Common myeloid progenitor, CD34-positive (primary cell): ENCODE measurements at places on chromosomes 2 and 18.

DNA sequence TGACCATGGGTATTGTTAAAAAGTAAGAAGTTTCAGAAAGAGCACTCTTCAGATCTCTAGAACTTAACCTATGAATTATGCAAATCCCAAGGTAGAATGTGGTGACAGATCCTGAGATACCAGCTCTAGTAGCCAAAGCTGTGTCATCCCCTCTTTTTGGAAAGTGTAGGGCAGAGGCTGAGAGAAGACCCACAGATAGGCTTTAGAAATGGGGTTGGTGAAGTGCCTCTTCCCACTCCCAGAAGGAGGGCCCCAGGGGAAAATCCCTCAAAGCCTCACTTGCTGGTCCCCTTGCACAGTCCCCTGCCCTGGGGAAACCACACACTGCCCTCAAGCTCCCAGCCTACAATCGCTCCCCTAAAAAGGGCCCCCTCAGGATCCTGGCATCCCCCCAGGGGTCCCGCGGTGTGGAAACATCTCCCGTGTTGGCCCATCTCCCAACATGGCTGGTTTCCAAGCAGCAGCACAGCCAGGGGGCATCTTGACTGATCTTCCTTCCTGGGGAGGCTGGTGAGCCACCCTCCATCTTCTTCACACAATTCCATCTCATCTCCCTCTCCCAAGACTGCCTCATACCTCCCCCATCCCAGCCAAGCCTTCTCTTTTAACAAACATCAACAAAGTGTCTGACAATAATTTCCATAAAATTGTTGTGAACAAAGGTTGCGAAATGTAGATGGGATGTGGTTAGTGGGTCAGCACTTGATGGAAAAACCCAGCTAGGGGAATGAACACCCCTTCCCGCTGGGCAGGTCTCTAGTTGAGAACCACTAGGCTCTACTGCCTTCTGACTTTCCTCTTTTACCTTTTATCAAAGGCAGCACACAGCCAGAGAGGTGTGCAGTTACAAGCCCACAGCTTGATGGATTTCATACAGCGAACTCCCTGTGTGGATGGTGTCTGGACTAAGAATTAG lies 25.1 kb downstream of the MAL start:
- no peak for DNase-seq

GRCh38 chr18:34848695-34849094 lies 138.6 kb downstream of the DTNA start:
- no peak for DNase-seq

DNA sequence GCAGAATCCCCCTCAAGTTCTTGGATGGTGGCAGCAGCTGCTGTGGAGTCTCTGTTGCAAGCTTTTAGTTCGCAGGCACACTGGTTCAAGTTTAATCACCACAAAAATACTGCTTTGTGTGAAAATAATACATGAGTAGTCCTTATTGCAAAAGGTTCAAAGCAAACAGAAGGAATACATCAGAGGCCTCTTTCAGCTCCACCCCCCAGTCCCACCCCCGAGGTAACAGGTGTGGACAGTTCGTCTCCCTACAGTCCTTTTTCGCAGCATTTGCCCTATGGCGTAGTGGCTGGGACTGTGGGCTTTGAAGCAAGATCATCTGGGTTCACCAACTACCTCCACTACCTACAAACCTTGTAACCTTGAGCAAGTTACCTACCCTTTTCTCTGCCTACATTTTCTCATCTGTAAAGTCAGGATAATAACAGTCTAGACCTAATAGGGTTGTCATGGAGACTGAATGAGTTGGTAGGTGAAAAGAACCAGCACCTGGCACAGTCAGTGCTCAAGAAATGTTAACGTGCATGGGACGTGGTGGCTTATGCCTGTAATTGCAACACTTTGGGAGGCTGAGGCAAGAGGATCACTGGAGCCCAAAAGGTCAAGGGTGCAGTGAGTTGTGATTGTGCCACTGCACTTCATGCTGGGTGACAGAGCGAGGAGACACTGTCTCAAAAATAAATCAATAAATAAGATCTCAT lies 61.7 kb downstream of the TCF7L1 start:
- no peak for DNase-seq

DNA sequence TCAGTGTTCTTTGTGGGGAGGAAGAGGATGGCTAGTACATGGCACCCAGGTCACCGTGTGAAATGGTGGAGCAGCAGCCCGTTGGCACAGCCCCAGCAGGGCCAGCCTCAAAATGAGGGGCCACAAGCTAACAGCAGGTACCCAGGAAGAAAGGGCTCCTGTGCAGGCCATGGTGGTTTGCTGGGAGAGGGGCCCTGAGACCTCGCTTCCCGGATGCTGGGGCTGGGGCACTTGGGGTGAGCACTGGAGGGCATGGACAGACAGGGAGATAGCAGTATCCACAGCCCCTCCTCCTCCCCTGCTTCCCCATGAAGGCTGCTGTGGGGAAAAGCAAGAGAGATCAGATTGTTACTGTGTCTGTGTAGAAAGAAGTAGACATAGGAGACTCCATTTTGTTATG lies 16.2 kb upstream of the TEX44 start:
- DNase-seq: no peak

DNA sequence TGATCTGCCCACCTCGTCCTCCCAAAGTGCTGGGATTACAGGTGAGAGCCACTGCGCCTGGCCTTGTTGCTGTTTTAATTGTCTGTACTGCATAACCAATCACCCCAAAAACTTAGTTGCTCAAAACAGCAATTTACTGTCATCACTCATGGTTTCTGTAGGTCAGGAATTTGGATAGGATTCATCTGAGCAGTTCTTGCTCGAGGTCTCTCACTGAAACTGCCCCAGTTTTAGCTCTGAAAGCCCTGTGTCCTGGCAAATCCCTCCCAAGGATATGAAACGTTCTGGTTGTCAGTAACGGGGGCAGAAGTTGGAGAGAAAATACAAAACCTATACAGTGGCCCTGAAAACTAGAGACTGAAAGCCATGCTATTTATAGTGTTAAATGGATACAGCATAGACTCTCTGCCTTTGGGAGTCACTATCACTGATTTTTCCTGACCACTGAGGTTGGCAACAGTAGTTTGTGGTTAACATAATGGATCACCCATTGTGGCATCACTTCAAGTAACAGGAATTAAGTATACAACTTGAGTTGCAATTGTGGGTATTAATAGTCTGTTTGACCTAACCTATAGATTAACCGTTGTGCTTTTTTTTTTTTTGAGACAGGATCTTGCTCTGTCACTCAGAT lies 27.2 kb upstream of the ERICH2 start:
- DNase-seq: no peak

DNA sequence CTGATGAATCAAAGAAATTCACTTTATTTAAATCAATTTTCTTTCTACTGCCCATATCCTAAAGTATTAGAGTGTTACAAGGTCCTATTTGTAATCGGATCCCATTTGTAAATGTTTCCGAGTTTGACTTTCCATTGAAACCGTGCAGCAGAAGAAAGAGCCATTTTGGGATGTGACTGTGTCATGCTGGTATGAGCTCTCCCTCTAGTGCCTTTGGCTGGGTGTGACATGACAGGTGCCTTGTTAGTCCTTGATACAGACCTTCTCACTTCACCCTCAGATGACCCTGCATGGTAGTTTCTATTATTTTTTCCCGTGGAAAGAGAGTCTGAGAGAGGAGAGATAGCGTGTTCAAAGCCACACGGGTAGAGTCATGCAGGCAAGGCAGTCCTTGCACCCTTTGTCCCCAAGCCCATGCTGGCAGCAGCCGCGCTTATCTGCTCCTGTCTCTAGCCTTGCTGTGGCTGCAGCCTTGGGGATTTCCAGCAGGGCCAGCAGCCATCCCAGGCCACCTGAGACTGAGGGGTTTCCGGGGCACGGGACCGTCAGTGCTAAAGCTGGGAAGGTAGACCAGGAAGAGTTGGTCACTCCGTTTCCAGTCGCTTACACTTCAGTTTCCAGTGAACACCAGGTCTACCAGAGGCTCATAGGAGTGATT lies 21.4 kb downstream of the CHMP1B start:
- DNase-seq: peak; percentile 48

- no peak for DNase-seq
Measured at GRCh38 chr2:190877436-190877835, 3.2 kb upstream of the GLS start.

DNA sequence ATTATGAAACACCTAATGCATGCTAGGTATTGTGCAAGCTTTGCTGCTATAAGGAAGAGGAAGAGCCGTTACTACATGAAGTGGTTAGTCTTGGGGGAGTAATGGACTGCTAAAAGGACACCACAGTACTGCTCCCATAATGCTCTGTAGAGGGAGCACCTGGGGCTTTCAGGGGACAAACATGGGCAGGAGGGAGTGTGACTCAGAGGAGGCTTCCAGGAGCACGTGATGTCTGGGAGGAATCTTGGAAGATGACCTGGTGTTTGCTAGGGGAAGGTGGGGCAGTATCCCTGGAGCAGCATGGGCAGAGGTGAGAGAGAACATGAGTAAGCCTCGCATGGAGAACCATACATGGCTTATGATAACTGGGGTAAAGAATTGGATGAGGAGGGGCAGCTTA lies 18.8 kb downstream of the MAPK4 start:
- no peak for DNase-seq

DNA sequence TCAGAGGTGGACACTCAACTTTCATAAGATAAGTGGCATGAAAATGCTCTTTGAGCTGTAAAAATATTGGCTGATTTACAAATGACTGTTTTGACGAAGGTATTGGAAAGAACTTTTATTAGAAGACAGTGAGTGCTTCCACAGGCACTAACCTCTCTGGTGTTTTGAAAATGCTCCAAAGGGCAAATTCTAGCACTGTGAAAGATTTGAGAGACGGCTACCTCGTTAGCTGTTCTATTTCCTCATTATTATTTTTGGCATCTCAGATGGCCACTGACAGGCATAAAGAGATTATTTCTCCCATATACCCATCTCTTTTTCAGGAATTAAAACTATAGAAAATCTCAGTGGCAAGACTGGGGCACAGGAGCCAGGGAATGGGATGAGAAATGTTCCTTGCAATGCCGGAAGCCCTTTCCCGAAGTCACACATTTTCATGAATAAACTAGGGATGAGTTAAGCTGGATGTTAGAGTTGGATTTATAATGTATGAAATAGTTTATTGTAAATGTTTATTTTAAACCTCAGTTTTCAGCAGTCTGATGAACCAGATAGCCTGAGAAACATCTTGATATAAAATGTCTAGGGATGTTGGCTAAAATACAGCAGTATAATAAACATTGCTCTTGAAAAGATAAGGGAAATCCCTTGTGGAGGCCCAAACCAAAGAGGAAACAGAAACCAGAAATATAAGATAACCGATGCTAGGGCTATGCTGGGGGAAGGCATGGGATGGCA lies 175.7 kb downstream of the ASB1 start:
- DNase-seq: no peak

- DNase-seq: no peak
Measured at GRCh38 chr2:102253140-102253752, 58.1 kb upstream of the IL1RL1 start.

DNA sequence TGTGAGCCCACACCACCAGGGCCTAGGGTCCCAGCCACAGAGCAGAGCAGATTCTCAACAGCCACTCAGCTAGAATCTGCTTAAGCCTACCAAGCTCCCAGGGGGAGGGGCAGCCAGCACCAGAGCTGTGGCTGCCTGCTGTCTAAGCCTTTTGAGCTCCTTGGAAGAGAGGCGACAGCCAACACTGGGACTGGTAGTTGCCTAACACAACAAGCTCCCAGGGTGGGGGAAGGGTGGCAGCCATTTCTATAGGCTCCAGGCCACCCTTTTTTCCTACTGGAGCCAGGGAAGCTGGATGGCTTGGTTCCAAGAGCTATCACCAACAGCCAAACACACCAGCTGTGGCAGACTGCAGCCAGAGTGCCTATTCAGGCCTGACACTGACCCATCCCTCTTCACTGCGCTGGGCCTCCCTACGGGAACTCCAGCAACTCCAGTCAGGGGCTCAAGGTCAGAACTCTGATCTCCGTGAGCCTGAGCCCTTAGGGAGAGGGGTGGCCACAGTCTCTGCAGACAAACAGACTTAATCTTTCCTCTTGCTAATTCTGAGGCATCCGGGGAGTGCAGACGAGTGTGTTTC lies 1824.3 kb upstream of the CELF4 start:
- DNase-seq: no peak

- no peak for DNase-seq
Measured at GRCh38 chr2:55176094-55176415, 56.0 kb downstream of the CLHC1 start.

DNA sequence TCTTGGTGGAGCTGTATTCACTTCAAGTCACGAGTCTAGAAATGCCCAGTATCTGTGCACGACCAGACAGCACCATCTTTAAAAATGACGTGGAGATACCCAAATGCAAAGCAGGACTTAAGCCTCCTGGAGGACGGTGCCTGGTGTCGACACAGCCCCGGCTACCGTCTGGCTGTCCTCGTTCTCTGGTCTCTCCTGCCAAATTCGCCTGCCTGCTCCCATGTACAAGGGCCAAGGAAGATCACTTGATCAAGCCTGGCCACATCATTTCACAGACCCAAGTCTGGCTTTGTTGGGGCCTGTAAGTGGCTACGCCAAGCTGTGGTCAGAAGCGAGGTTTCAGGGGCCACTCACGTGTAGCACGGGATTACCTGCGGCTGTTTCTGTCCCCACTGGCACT lies 9.4 kb downstream of the ODC1 start:
- DNase-seq: no peak

DNA sequence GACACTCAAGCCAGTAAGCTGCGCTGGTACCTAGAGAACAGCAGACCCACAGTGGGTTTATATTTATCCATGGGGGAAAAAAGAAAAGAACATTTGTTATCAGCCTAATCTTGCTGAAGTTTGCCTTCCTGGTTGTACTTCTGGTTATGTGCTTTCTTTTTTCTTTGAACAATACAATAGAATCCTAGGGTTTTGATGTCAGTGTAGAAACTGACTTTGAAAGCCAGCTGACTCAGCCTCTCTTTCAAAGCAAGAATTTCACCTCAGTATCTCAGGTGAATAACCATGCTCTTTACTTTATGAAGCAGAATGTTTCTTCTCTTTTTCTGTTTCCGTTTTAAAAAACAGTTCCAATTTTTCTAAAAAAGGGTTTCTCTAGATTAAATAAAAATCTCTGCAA lies 78.4 kb downstream of the CD8B2 start:
- DNase-seq: no peak

GRCh38 chr18:49227001-49227380 lies 233.5 kb downstream of the DYM start:
- no peak for DNase-seq

DNA sequence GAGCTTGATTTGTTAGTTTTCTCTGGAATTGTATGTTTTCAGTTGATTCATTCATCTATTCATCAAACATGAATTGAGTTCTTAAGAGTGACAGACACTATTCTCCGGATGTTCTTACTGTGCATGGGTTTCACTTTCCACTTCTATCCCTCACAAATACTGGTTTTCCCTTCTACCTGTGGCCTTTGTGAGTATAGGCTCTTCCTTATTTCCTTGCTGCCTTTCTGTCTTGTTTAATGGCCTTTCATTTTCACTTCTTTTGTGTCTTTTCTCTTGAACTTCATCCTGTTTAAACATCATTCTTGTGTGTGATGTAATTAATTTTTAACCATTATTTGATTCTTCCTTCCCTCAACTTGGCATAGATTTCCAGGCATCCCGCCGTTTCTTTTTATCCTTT lies 90.7 kb downstream of the CRIM1 start:
- DNase-seq: no peak

- DNase-seq: no peak
Measured at GRCh38 chr18:58908006-58908405, 43.3 kb downstream of the ZNF532 start.

GRCh38 chr2:4291430-4291829 lies 588.1 kb downstream of the DCDC2C start:
- no peak for DNase-seq
